ENCODE measurements at places on chromosomes 16 and 17. TPM values are rescaled to one million over a fixed set of nuclear protein-coding genes. Genes with fewer than 3 reads are reported as not detected.

DNA sequence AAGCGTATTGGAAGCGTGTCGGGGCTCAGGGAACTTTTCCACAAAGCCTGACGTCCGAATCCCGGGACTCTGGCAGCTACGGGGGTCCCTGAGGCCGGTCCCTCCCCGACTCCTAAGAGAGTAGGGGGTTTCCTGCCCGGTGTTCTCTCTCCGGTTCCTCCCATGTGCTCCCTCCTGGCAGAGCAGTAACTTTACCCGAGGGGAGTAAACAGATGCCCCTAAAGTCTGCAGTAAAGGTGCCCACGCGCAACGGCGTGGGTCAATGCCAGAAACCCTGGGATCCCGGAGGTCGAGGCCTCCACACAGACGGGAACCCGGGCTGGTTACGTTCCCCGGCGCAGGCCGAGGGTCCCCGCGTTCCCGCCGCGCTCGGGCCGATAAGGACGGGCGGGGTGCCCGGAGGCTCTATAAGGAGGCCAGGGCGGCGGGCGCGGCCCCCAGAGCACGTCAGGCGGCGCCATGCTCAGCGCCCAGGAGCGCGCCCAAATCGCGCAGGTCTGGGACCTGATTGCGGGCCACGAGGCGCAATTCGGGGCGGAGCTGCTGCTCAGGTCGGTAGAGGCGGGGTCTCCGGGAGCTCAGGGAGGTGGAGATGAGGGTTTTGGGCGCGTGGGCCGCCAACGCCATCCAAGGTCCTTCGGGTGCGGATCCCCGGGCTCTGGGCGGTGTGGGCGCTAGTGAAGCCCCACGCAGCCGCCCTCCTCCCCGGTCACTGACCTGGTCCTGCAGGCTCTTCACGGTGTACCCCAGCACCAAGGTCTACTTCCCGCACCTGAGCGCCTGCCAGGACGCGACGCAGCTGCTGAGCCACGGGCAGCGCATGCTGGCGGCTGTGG is at the start of gene HBM:
Gene HBM, plus strand, starts transcription at position 440 of the 836 bp plus-strand sequence. Its CDS starts 20 bp downstream, at position 460.
- no peak for DNase-seq

The RILP gene
- total RNA-seq = 9.8 TPM

The TBC1D26 gene
- not detected for total RNA-seq

GRCh38 chr17:10349403-10349802 is 23.4 kb downstream of the MYH13 start:
- no peak for DNase-seq

DNA sequence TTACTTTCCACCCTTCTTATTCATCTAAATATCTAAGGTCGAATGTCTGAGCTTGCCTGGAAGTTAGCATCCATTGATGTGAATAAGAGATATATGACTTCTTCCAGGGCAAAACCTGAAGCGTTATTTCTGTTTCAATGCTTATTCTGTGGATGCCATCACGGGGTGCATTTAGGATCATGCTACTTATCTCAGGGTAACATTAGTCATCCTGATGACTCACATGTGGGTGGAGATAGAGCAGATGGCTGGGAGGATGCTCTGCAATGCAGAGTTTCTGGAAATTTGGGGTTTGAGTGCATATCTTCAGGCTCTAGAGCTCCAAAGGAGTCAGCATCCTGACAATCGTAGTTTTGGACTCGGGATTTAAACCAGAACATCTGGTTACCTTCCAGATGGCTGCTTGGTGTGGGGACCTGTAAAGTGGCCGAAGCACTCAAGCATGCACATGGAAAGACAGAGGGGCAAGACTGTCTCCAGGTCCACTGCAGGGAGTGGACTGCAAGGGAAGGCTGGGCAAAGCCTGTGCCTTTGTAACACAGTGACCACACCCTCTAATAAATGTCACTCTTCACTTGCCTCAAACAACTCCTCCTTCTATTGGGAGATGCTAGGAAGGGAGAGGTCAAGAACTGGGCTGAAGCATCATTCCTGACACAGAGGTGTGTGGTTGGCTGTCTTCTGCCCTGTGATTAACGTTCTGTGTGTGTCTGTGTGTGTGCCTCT is 175.2 kb upstream of the SALL1 start:
- DNase-seq = peak; percentile 53

GRCh38 chr16:9837481-9837880 is 344.7 kb downstream of the GRIN2A start:
- no peak for DNase-seq

GRCh38 chr16:27665881-27666280 is 115.9 kb downstream of the KATNIP start:
- no peak for DNase-seq

- DNase-seq = no peak
Measured at GRCh38 chr16:23650674-23651416, 9.6 kb downstream of the DCTN5 start.

- no peak for DNase-seq
Measured at GRCh38 chr17:16969931-16970906, 1.7 kb downstream of the TNFRSF13B start.

The CACNG1 gene
- total RNA-seq = not detected

DNA sequence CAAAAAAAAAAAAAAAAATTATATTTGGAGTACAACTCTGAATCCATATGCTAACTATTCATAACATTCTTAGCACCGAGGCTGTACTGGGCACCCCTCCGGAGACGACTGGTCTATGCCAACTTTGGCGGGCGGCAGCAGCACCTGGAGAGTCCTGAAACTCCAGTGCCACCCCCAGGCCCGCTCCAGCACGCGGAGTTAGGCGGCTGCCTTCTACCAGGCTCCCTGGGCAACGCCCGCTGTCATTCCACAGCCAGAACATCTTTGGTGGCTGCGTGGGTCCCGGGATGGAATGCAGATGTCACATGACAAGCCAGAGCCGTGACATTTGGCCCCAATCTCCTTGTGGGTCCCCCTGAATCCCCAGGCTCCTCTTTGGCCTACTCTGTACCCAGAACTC is 6.2 kb downstream of the TIMP2 start:
- no peak for DNase-seq

DNA sequence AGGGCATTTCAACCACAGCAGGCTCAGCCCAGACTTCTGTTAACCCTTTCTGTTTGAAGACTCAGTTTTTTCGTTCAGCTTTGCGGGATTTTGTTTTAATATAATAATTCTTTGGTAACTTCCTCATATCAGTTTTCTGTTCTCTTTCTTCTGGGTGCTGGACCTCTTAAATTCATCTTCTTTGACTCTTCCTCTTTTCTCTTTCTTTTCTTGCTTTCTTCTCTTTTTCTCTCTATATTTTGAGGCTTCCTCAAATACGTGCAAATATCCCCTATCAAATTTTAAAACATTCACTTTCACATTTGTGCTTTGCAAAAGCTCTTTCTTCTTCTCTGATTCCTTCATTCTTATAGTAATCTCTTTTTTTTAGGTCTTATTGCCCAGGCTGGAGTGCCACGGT is 136.3 kb downstream of the HS3ST3B1 start:
- no peak for DNase-seq

DNA sequence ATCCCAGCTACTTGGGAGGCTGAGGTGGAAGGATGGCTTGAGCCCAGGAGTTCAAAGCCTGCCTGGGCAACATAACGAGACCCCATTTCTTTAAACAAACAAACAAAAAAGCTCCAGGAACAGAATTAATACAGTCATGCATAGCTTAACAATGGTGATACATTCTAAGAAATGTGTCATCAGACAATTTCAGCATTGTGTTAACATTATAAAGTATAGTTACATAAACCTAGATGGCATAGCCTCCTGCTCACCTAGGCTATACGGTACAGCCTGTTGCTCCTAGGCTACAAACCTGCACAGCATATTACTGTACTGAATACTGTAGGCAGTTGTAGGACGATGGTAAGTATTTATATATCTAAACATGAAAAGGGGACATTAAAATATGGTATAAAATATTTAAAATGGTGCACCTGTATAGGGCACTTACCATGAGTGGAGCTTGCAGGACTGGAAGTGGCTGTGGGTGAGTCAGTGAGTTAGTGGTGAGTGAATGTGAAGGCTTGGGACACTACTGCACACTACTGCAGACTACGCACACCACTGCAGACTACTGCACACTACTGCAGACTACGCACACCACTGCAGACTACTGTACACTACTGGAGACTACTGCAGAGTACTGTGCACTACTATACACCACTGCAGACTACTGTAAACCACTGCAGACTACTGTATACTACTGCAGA is 74.6 kb downstream of the TMC6 start:
- DNase-seq = no peak

The COTL1 gene
- total RNA-seq = 92.1 TPM

DNA sequence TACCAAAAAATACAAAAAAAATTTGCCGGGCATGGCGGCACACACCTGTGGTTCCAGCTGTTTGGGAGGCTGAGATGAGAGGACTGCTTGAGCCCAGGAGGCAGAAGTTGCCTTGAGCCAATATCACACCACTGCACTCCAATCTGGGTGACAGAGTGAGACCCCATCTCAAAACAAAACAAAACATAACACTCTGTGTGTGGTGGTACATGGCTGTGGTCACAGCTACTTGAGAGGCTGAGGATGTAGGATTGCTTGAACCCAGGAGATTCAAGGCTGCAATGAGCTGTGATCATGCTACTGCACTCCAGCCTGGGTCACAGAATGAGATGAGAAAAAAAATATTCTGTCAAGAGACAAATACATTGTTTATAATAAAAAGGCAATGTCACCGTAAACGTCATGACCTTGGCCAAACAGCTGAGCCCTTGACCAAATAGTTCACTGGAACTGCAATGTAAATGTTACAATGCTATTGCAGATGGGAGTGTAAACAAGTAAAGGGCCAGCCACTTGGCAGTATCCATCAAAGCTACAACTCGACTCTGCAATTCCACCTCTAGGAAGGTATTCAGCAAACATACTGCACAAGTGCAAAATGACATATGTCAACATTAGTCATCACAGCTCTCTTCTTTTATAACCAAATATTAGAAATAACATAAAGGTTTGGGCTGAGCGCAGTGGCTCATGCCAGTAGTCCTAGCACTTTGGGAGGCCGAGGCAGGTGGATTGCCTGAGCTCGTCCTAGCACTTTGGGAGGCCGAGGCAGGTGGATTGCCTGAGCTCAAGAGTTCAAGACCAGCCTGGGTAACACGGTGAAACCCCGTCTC is 16.9 kb downstream of the EARS2 start:
- no peak for DNase-seq

DNA sequence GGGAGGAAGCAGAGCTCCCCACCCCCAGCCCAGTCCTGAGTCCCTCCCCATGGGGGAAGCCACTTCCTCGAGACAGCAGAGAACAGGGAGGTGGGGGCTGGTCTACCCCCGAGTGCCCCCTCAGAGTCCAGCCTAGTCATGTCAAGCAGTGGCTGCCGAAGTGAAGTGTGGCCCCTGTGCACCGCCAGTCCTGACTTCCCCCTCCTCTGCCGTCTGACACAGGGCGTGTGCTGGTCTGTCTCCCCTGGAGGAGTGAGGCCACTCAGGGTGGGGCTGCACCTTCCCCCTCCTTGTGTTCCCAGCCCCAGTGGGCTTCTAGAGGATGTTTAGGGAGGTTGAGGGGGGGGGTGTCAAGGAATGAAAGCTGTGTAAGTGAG is 46.9 kb downstream of the MRC2 start:
- DNase-seq = no peak

- peak; percentile 67 for DNase-seq
Measured at GRCh38 chr16:61295311-61295710, 740.9 kb downstream of the CDH8 start.

DNA sequence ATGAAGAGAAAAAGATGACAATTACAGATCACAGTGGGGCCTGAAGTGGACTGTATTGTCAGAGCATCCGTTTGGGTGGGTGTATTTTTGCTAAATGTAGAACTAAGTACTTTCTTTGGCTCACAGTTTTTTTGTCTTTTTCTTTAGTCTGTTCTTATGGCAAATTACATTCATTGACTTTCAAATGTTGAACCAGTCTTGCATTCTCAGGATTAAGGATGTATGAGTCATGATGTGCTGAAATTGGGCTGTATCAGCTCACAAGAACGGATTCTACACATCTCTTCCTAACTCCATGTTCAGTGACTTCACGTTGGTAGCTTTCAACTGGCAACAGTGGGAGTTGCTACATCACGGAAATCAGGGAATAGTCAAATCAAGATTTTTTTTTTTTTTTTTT is 66.5 kb downstream of the TEX2 start:
- peak; percentile 90 for DNase-seq

GRCh38 chr17:52383493-52384100 is 225.1 kb upstream of the CA10 start:
- DNase-seq = peak; percentile 0

DNA sequence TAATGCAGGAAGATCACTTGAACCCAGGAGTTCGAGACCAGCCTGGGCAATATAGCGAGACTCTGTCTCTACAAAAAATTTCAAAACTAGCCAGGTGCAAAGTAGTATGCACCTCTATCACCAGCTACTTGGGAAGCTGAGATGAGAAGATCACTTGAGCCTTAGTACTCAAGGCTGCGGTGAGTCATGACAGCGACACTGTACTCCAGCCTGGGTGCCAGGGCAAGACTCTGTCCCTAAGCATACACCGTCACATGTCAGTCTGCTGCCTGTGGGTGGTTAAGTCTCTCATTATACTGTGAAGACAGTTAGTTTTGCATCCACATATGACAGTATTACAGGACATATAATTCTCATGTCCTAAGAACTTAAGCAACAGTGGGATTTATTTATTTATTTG is 21.8 kb downstream of the NMRAL1 start:
- no peak for DNase-seq

GRCh38 chr17:62708587-62708986 is 81.1 kb downstream of the MRC2 start:
- DNase-seq = no peak

DNA sequence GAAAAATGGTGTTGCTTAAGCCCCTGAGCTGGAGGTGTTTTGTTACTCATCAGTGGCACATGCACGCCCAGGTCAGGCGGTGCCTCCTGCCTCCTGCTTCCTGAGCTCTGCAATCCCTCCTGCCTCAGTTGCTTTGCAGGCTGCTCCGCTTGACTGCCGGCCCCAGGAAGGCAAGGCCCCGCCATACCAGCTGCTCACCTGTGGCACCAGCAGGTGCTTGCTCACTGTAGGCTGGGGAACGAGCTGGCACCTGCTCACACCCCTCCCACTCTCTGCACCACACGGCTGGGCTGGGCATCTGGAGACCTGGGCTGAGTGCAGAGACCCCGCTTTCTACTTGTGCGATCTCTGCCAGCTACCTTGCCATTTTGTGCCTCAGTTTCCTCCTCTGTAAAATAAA is 200.2 kb downstream of the RBFOX3 start:
- no peak for DNase-seq

DNA sequence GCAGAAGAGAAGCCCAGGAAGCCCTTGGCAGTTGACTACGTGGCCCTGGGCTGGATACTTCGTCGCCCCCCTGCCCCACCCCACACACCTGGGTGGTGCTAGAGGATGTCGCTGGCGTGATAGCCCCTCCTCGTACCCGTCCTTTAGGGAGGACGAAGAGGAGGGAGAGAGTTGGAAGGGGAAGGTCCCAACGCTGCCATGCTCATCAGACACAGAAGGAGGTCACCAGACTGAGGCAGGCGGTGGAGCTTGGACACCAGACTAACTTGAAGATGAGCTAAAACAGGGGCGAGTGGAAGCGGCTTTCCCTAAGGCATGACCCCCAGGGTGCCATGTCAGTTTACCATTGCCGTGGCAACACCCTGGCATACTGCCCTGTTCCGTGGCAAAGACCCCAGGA is 11.0 kb downstream of the AIPL1 start:
- DNase-seq = no peak

The TTLL6 gene
- total RNA-seq = not detected

The CCL7 gene
- total RNA-seq = not detected

All from LHCN-M2 (cell line).